ENCODE measurements at places on chromosomes 3 and 15.
A peak's percentile ranks its signal among the peaks of the same experiment; 100 is the strongest.

- no peak for DNase-seq
These were observed 56.9 kb downstream of the ACAD9 start for GRCh38 chr3:128936341-128936740.

DNA sequence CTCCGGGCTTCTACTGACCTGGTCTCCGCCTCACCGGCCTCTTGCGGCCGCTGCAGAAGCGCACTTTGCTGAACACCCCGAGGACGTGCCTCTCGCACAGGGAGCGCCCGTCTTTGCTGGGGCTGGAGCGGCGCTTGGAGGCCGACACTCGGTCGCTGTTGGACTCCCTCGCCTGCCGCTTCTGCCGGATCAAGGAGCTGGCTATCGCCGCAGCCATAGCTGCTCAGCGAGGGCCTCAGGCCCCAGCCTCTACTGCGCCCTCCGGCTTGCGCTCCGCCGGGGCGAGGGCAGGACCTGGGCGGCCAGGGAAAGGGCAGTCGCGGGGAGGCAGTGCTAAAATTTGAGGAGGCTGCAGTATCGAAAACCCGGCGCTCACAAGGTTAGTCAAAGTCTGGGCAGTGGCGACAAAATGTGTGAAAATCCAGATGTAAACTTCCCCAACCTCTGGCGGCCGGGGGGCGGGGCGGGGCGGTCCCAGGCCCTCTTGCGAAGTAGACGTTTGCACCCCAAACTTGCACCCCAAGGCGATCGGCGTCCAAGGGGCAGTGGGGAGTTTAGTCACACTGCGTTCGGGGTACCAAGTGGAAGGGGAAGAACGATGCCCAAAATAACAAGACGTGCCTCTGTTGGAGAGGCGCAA lies 319.2 kb downstream of the FGF12 start:
- peak; percentile 5 for DNase-seq

DNA sequence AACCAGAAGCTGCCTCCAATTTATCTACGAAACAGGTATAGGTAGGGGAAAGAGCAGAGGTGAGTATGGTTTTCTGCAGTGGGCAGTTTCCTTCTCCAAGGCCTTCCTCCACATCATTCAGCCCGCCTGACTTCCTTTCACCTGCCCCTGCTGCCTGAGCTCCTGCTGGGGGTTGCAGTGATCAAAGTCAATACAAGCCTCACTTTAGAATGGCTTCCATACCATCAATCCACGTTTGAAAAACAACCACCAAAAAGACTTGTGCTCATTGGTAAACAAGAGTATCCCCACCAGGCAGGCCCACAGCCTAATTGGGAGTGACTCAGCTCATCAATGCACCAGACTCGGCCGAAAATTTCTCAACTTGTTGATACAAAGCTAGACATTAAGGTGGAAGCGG lies 159.9 kb downstream of the MAGI1 start:
- no peak for DNase-seq

- no peak for DNase-seq
These were observed 512.9 kb downstream of the MCTP2 start for GRCh38 chr15:94744080-94744793.

- no peak for DNase-seq
These were observed 239.1 kb downstream of the MCTP2 start for GRCh38 chr15:94470492-94470891.

- DNase-seq: no peak
These were observed 37.1 kb downstream of the CPA3 start for GRCh38 chr3:148901987-148902791.

- no peak for DNase-seq
These were observed 7.7 kb downstream of the NR2F2 start for GRCh38 chr15:96338074-96338765.

GRCh38 chr3:58441514-58442450 lies 8.2 kb upstream of the PDHB start:
- no peak for DNase-seq

- no peak for DNase-seq
These were observed 167.3 kb downstream of the NECTIN3 start for GRCh38 chr3:111238885-111239284.

DNA sequence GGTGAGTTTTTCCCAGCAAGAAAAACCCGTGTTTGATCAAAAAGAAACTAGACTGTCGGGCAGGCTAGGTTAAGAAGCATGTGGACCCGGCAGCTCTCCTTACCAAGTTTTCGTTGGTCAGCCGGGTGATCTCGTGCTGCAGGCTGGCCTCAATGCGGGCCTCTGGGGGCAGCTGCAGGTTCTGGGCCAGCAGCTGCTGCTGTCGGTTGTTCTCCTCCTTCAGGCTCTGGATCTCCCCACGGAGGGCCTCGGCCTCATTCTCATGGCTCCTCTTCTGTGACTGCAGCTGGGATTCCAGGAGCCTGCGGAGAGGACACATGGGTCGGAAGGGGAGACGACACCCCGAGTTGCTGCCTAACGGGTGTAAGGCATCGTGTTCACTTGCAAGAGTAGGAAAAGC lies 44.5 kb upstream of the MYO5C start:
- no peak for DNase-seq

DNA sequence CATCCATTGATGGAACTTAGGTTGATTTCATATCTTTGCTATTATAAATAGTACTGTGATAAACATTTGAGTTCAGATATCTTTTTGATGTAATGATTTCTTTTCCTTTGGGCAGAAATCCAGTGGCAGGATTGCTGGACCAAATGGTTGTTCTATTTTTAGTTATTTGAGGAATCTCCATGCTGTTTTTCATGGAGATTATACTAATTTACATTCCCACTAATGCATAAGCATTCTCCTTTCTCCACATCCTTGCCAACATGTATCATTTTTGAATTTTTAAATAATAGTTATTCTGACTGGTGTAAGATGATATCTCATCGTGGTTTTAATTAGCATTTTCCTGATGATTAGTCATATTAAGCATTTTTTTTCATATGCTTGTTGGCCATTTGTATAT lies 144.0 kb upstream of the SUCLG2 start:
- no peak for DNase-seq

GRCh38 chr3:24614359-24614758 lies 119.7 kb upstream of the THRB start:
- no peak for DNase-seq

- no peak for DNase-seq
These were observed 64.5 kb upstream of the KLF13 start for GRCh38 chr15:31262143-31262530.

DNA sequence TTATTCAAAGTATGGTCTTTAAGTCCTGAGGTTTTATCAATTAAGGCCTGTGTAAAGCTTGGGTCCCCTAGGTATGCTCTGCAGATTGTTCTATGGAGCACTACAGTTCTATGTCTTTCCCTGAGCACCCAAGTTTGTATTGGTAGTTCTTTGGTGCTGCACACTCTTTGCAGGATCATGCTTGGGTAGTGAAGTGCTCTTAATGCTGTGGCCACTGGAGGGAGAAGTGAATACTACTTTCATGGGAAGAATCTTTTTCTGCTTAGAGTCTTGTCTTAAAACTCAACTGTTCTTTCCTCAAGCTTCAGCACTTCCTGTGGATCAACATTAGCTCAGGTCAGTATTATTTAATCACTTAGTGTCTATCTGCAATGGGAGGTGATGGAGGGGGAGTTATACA lies 93.6 kb upstream of the CFAP20DC start:
- DNase-seq: no peak

DNA sequence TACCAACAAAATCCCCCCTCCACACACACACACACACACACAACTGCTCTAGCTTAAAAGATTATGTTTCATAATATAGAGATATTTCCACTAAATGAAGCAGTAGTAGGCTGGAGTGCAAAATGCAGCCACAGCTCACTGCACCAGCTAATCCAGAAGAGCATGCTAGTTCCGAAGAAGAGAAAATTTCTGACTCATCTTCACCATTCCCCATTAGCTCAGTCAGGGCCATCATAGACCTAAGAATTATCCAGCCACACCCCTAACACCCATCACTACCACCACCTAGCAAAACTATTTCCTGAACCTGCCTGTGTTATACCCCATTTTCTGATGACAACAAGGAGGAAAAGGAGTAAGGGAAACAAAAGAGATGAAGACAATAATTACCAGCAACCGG lies 67.1 kb upstream of the UBE2E2 start:
- no peak for DNase-seq

GRCh38 chr3:107740992-107741896 lies 218.5 kb downstream of the BBX start:
- no peak for DNase-seq

- no peak for DNase-seq
These were observed 47.2 kb upstream of the RASA2 start for GRCh38 chr3:141439589-141439988.

GRCh38 chr3:105791919-105792786 lies 76.7 kb downstream of the CBLB start:
- peak; percentile 41 for DNase-seq

- no peak for DNase-seq
These were observed 209.3 kb upstream of the UMPS start for GRCh38 chr3:124520970-124521369.

GRCh38 chr3:72591522-72592421 lies 256.5 kb downstream of the SHQ1 start:
- DNase-seq: peak; percentile 80

DNA sequence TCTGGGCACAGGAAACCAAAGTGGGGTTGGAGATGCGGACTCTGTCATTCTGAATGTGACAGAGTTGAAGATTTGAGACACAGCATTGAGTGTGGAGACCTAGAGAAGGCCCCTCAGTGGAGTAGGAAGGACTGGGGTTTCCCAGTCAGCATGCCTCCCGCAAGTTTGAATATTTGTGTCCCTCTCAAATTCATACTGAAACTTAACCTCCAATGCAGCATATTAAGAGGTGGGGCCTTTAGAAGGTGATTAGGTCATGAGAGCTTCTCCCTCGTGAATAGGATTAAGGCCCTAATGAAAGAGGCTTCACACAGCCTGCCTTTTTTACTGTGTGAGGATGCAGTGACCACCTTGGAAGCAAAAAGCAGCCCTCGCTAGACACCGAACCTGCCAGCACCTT lies 8.0 kb downstream of the HDDC3 start:
- DNase-seq: no peak

DNA sequence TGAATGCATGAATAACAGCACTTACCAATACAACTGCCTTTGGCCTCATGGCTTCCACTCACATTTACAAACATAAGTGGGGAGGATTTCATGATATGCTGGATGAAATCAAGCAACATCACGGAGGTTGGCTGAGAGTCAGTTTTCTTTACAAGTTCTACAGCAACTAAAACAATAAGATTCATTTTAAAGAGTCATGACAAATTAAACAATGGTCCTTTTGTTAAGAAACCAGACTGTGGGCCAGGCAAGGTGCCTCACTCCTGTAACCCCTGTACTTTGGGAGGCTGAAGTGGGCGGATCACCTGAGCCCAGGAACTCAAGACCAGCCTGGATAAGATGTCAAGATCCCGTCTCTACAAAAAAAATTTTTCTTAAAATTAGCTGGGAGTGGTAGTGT lies 12.4 kb downstream of the ATR start:
- DNase-seq: no peak
